Esophagus mucosa (tissue), 1 donor: ENCODE measurements at places on chromosomes 12 and 14. TPM values are rescaled to one million over a fixed set of nuclear protein-coding genes. Genes with fewer than 3 reads are reported as not detected.

GRCh38 chr12:114757684-114758325, 73.8 kb upstream of the TBX3 start:
- ATAC-seq, result no peak

The CCDC196 gene
- total RNA-seq, result not detected

DNA sequence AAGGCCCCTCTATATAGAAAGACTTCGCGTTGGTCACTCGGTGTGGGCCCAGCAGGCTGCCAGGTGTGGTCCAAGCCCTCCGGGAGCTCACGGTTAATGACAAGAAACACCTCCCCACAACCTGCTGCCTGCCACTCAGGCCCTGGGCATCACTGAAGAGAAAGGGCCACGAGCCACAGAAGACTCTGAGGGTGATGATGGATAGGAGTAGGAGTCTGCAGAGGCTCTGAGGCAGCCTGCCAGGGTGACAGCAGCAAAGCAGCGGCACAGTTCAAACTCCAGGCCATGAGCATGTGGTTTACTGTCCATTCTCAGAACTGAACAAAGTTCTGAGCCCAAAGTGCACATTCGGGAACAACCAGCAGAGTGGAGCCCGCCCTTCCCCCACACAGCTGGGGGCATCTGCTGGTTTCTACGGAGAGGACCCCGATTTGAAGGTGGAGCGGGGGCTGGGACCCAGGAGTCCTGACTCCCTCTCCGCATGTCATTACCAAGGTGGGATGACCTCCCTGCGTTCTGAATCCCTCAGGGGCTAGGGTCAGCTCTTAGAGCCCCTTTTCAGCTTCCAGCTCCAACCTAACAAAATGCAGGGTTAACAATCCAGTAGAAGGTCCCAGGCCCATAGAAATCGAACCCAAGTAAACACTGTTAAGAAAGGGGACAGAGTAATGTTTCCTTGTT, 65.8 kb downstream of the VWF start:
- ATAC-seq, result no peak

The FIGNL2 gene
- total RNA-seq, result 0.16 TPM

DNA sequence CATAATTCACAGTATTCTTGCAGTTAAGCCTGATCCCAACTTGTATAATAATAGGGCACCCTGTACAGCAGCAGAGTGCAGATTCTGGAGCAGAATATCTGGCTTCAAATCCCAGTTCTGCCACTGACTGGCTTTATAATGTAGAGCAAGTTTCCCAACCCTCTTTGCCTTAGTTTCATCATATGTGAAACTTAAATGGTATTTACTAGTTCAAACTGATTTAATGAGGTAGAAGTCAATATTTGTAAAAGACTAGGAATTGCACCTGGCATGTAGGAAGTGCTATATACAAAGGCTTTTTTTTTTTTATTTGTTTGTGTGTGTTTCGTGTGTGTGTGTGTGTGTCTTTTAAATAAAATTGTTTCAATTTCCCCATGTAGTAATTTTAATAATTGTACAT, 125.9 kb downstream of the CCER1 start:
- ATAC-seq, result no peak

DNA sequence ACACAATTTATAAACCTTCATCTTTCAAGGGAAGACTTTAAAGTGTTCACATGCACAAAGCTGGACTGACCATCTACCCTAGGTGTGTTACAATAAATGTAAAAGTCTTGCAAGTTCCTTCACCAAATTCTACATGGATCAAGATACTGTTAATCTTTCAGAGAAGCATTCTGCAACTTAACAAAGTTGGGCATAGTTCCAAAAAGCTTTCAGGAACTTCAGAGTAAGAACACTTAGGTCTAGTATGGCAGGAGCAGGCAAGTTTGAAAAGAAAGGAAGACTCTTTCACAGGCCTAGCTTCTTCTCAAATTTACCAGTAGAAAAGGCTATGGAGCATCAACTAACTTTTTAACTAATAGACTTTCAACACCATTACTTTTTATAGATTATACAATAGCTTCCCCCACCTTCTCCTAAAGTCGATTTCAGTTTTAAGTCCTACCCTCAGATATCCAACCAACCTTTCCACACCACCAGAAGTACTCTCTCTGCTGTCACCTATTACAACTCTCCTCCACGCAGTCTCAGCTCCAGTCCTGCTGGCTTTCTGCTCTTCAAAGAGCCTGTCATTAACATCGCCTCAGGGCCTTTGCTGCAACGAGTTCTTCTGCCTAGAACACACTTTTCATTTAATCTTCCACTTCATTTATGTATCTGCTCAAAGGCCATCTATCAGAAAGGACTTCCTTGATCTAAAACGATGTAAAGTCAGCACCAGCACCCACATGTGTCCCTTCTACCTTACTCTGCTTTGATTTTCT, 333.9 kb downstream of the CEP128 start:
- ATAC-seq, result no peak

DNA sequence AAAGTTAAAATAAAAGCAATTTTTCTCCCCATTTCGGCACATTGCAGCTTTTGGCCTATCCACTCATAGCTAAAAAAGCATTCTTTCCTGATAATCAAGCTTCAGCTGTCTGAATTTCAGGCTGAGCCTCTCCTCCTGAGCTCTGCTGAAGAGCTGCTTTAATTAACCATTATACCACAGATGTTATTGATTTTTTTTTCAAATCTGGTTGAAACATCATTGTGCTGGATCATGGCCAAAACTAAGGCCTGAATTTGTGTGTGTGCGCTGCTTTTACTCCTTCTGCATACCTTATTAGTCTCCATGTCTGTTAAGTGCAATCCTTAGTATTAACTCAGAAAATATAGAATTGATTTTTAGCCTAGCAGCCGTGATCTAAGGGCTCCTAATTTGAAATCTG, 52.3 kb downstream of the MBIP start:
- ATAC-seq, result no peak

The CD4 gene
- total RNA-seq, result 2.2 TPM

GRCh38 chr14:35342489-35343010, 50.4 kb downstream of the PSMA6 start:
- ATAC-seq, result peak; percentile 19

The RHOJ gene
- 2.0 TPM for total RNA-seq

DNA sequence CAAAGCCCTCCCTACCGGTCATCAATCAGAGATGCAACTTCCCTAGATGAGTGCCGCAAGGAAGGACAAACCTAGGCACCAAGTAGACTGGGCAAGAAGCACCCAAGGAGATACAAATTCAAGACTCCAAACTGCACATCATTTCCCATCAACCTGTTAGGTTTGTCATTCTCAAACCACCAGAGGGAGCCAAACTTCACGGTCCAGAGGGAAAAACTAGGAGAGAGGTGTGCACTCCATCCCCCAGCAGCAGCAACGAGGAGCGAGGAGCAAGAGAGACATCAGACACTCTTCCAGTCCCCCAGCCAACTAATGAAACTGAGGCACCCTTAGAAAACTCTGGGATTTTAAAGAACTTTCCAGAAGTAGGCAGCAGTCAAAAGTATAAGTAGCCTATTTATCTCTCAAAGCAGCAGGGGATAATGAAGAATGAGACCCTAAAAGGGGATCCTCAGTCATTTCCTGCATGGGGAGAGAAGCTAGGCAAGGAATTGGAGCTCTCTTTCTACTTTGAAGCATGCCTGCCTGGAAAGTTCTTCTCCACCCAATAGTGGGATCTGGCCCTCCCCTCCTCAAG, 37.0 kb upstream of the NT5DC3 start:
- peak; percentile 81 for ATAC-seq

The KLRC1 gene
- not detected for total RNA-seq

DNA sequence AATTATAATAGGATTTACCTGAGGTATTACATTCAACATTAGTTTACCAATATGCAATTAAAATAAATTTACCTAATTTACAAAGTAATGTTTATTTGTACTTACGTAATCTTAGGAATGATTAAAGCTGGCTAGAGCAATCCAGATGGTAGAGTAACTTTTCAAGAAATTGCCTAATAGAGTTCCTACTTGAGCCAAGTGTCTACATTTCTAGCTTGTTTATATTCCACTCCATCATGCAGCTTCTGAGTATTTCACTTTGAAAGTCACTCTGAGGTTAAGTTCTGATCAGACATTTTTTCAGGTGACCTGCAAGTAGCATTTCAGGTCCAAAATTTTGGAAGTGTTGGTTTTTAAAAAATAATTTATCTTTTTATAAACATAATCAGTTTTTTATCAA, 1080.7 kb downstream of the TRHDE start:
- ATAC-seq, result no peak

The RFX4 gene
- total RNA-seq, result not detected

The NPAS3 gene
- total RNA-seq, result 0.08 TPM

DNA sequence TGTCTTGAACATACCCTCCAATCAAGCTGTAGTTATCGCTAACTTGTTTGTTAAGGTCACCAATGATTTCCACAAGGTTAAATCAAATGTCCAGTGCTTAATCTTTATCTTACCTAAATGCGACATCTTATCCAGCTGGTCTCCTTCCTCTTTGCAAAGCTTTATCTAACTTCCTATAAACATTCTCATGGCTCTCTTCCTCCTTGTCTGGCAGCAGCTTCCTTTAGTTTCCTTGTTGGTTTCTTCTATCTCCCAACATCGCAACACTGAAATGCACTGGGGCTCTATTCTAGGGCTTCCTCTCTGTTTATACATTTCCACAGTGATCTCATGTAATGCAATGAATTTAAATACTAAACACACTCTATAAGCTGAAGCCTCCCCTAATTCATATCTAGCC, 28.7 kb downstream of the UBE2N start:
- no peak for ATAC-seq

GRCh38 chr12:46892034-46892705, 66.4 kb upstream of the SLC38A4 start:
- peak; percentile 18 for ATAC-seq
